ENCODE measurements at places on chromosomes 12 and 14.

DNA sequence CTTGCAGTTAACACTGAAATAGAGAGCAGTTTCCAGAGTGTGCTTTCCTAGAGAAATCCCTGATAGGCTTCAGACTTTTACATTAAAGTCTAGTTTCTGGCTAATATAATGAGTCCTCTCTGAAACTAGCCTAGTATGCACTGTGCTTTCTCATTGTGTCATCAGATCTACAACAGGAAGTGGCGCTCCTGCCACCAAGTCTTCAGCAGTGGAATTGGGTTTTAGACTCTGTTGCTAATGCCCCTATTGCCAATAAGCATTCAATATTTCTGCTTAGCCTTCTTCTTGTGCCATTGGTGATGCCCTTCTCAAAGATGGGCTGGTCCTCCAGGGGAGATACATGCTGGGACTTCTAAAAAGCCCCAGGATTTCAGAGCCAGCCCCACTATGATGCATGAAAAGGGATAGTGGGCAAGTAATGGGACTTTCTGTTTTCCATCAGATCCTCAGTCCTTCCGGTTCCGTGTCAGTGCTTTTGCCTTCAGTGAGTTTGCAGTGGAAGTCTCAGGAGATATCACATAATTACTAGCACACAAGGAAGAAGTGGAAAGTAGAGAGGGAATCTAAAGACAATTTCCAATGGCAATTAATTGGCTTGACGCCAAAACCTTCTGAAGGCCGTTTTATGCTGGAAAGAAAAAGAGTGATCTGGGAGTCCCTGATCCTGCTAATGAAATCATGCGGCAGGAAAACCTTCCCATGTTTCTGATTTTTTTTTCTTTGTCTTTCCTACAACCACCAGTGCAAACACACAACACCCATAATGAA is 50.0 kb downstream of the SSPN start:
- DNase-seq: no peak

DNA sequence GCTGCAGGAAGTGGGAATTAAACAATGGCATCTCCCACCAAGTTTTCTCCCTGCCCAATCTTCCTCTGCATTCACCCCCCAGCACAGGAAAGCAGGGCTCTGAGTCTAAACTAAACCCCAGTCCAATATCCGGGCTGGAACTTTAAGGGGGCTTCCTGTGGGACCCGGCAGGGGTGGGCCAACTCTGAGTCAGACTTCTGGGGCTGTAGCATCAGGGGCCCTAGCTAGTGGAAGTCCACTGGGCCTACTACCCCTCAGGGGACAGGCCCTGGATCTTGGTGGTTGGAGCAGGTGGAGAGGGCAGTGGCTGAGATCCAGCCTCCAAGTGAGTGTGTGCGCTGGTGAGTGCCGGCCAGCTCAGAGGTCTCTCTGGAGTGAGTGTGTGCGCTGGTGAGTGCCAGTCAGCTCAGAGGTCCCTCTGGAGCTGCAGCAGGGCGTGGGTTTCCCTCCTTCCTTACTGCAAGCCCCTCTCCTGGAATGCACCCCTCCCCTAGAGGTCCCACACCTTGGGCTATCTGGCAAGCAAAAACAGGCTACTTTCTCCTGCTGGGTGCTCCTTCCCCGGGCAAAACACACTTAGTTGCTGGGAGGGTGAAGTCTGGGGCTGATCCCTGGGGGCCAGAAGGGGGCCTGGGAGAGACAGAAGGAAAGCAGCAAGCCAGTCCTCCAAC is 5.6 kb upstream of the LHX5 start:
- DNase-seq: no peak

GRCh38 chr12:128267131-128267622 is at the start of gene TMEM132C:
TSS of gene TMEM132C (plus strand) at chr12:128267170. CDS start at chr12:128267403, 233 bp downstream.
- DNase-seq: no peak

GRCh38 chr14:68568907-68569897 is 223.7 kb downstream of the ZFP36L1 start:
- DNase-seq: no peak

GRCh38 chr12:131152587-131152986 is 198.9 kb downstream of the ADGRD1 start:
- no peak for DNase-seq

DNA sequence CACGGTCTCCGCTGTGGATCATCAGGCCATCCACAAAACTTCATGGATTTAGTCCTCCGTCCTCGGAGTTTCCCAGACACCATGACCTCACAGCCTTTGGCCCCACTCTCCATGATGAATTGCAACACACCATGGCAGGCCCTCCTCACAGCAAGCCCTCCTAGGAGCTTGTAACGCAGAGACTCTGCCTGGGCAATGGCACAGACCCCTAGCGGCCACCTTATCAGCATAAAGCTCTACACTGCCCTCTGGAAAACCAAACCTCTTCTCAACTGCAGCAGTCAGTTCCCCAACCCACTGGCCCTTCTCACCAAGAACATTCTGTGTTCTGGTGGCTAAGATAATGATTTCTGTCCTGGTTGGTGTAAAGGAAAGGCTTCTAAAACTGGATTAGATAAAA is 238.4 kb upstream of the USP15 start:
- no peak for DNase-seq

DNA sequence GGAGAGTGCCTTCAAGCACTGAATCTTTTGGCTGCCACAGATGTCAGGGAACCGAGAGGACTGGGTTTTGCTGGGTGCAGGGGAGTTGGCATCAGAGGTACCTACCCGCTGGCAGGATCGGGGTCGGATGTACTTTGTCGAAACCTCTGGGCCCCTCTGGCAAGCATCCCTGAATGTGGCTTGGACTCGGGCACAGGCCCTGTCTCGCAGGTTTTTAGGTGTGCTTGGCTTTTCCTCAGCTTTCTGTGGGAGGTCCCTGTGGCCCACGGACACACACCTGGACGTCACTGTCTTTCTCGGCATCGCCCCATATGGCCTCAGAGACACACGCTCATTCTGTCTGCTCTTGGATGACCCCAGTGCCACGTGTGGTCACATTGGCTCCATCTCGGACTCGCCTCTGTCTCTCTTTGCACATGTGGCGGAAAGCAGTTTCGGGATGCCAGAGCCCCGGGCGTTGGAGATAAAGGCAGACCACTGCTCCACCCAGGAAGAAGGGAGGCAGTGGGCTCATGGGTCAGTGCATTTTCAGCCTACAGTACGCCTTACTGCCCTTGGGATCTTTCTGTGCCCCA is 769.6 kb upstream of the ALG10B start:
- DNase-seq: no peak

GRCh38 chr12:41856228-41856627 is 288.4 kb downstream of the GXYLT1 start:
- no peak for DNase-seq
